Glutamatergic neuron (in vitro differentiated cells): ENCODE measurements at places on chromosomes 6 and 20. TPM values are rescaled to one million over a fixed set of nuclear protein-coding genes. Genes with fewer than 3 reads are reported as not detected.

Gene BPIFB1
- total RNA-seq, result not detected

Gene SMOC2
- total RNA-seq, result 0.44 TPM

Gene MRPL2
- total RNA-seq, result 50.5 TPM

GRCh38 chr6:83514466-83514865 is 2.1 kb downstream of the PRSS35 start:
- no peak for DNase-seq

DNA sequence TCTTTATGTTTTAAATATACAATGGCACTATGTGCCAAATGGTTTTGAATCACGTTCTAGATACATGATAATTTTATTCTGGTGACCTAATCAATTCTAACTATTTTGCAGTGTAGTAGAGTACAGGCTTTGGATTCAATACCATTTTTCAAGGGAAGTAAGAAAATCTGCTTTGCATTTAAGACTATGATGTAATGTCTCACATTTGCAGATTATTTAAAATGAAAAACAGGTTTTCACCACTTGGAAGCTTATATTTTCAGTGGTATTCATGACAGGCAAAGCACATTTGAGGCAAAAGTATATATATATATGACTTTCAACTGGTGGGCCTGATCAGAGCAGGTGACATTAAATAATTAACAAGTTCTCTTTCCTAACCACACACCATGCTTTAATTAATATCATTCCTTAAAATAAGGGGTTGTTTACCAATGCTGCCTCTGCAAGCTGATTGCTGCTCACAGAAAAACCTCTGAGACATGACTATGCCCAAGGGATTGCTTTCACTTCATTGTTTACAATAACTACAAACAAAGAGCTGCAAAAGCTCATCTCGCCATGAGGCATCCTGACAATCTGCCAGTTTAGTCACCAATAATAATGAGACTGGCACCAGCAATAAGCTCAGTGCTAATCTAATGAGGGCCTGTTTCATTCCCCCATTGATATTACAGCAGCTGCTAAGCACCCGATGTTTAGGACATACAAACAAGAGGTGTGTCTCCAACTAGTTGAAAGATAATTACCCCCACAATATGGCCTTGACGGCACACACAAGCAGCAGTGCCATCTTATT is 1176.0 kb upstream of the GJE1 start:
- DNase-seq, result no peak

DNA sequence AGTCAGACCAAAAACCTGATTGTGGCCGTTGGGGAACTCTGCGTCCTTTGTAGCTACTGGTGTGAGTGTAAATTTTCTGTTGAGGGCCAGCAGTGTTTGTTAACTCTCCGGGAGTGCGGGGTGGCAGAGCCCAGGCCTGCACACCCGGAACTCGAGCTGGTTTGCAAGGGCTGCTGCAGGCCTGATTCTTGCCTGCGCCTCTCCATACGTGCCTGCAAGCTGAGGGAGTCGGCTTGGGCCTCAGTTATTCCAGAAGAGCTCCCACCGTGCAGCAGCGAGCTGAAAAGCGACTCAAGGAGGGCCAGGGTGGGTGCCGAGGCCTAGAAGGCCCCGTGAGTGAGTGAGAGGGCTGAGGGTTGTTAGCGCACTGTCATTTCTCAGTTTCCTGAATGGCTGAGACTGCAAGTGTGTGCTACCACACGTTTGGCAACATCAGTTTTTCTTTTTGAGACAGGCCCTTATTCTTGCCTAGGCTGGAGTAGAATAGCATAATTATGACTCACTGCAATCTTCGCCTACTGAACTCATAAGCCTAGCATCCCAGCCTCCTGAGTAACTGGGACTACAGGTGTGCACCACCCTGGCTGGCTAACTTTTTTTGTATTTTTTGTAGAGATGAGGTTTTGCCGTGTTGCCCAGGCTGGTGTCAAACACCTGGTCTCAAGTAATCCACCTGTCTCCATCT is 33.9 kb upstream of the KIF13A start:
- DNase-seq, result no peak
